ENCODE measurements at places on chromosomes 4 and X.

GRCh38 chrX:110327336-110327735, 9.5 kb upstream of the AMMECR1 start:
- DNase-seq = no peak

DNA sequence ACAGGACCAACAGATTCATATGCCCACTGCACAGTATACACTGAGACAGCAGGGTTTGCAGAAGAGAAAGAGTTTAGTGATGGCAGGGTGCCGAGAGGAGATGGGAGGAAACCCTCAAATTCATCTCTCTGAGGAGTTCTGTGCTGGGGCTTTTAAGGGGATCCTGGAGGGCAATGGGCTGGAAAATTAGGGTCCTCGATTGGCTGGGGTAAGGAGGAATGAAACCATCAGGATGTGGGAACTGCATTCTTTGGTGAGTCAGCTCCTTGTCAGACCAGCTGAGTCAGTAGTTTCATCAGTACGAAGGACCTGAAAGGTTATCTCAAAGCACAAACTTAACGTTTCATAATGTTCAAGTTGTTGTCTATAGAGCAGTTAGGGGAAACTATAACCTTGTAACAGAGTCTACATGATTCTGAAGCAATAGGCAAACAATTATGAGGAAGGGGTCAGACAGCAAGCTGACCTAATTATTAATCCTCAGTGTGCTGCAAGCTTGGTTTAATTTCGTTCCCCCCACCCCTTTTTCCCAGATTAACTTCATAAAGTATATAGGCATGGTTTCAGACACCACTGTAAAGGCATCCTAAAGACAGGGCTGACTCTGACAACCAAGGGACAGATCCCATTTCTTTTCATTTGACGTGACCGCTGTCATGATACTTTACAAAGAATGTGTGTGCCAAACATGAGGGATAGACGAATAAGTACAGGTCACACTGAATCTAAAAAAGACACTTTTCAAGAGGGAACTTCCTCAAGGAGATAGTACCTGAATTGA, 1.5 kb upstream of the MSMO1 start:
- DNase-seq = no peak

DNA sequence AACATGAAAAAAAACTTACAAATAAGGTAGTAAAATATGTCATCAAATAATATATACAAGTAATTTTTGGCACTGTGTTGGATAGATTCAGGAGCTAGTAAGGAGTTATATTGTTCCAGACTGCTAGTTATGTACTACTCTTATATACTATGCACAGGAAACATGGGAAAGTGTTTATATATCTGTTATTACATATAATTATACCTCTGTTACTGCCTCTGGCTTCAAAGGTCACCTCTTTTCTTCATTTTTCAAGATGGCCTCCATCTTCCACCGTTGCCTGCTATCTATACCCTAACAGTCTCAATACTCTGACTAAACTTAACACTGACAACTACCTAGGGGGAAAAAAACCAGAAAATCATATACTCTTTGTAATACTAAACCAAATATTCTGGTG, 29.5 kb downstream of the LIN54 start:
- DNase-seq = no peak

- DNase-seq = no peak
Observed at GRCh38 chr4:60759518-60760245, 440.4 kb upstream of the ADGRL3 start.

GRCh38 chr4:173205656-173206055, 37.0 kb downstream of the GALNT7 start:
- no peak for DNase-seq

- DNase-seq = no peak
Observed at GRCh38 chr4:184066584-184067300, 150.9 kb downstream of the ENPP6 start.

GRCh38 chrX:39518476-39519029, 579.2 kb downstream of the BCOR start:
- no peak for DNase-seq

- no peak for DNase-seq
Observed at GRCh38 chr4:113223001-113223400, 173.5 kb downstream of the ANK2 start.

DNA sequence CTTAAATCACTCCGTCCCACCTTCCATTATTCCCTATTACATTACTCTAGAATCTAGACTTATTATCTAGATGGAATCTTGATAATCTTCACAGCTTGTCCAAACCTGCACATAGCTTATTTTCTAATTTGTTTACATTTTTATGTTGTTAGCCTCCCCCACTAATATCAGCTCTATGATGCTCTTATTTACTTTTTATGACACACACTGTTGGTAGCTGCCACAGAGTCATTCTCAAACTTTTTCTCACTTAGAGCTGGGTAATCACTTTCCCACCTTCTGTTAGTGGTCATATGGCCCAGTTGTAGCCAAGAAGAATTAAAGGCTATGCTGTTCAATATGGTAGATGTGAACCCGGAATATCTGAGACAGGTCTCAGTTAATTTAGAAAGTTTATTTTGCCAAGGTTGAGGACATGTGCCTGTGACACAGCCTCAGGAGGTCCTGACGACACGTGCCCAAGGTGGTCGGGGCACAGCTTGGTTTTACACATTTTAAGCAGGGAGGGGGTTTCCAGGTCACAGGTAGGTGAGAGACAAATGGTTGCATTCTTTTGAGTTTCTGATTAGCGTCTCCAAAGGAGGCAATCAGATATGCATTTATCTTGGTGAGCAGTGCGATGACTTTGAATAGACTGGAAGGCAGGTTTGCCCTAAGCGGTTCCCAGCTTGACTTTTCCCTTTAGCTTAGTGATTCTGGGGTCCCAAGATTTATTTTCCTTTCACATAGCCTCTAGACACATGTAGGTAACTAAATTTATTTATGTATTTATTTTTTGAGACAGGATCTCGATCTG, 7.0 kb upstream of the ADGRA3 start:
- no peak for DNase-seq

DNA sequence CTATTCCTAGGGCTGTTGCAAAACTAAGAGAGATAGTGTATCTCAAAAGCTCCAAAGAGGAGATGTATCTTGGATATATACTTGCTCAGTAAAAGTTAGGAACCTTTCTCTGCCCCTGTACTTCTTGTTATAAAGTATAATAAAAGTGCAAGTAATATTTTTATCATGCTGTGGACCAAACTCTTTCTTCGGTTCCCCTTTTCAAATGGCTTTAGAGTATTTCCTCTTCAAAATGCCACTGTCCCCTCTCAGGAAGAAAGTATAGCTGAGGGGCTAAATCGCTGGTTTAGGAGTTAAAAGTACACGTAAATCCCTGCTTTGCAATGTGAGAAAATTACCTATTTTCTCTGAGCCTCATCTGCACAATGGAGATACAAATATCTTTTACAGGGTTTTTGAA, 169.1 kb upstream of the FTHL17 start:
- DNase-seq = no peak

Measured in anterior cingulate cortex (tissue), 58 donors.